Epithelial cell of proximal tubule (primary cell): ENCODE measurements at places on chromosomes 16 and 17. TPM values are rescaled to one million over a fixed set of nuclear protein-coding genes. Genes with fewer than 3 reads are reported as not detected.

The USH1G gene
- not detected in 2 replicates for total RNA-seq

The RAB11FIP4 gene
- total RNA-seq, result 9.1 and 15.1 TPM in 2 replicates

The TMEM106A gene
- total RNA-seq, result 3.2 and 3.3 TPM in 2 replicates

The CNGB1 gene
- total RNA-seq, result under 0.01 and 1.4 TPM in 2 replicates

The ARHGDIG gene
- 0.29 TPM in 1 of 2 replicates, not detected in the other for total RNA-seq

The NLRC5 gene
- total RNA-seq, result 3.8 and 4.5 TPM in 2 replicates

- DNase-seq, result no peak
These were observed 22.2 kb downstream of the SOCS1 start for GRCh38 chr16:11233727-11234376.

- peak; percentile 59 for DNase-seq
These were observed 143.3 kb downstream of the AATF start for GRCh38 chr17:37092071-37092470.

GRCh38 chr16:28098959-28099945, 35.7 kb upstream of the GSG1L start:
- DNase-seq, result no peak

- DNase-seq, result no peak
These were observed 37.2 kb upstream of the SLC38A10 start for GRCh38 chr17:81332118-81332834.

DNA sequence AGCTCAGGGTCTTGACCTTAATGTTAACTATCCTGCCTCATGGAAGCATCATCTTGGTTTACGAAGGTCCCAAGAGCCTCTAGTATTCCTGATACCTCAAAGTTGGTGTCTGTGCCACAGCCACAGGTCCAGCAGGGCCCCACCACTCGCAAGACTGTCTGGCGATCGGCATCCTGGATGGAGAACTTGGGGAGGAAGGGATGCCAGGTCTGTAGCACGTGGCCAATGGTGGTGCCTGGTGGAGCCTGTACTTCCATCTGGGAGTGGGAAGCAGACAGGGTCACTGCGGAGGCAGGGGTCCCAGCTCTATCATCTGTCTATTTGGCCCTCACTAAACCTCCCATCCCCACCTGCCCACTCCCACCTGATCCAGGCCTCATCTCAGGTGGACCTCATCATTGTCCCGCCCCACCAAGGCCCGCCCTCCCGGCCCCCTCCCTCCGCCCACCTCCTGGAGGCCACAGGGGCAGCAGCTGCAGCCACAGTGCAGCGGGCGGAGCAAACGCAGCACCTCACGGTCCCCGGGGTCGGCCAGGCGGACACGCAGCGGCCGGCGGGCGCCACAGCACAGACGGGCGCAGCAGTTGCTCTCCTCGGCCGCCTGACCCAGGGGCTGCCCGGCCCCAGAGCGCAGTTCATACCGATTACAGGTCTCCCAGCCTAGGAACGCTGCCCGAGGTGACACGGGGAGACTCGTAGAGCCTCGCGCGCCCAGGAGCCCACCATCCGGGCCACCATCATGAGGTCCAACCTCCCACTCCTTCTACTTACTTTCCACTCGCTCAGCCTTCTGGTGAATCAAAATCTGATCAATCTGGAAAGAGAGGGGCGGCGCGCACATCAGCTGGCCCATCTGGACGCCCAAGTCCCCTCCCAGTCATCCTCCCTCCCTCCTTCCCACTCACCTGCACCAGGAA, 1.4 kb downstream of the PLSCR3 start:
- DNase-seq, result no peak

DNA sequence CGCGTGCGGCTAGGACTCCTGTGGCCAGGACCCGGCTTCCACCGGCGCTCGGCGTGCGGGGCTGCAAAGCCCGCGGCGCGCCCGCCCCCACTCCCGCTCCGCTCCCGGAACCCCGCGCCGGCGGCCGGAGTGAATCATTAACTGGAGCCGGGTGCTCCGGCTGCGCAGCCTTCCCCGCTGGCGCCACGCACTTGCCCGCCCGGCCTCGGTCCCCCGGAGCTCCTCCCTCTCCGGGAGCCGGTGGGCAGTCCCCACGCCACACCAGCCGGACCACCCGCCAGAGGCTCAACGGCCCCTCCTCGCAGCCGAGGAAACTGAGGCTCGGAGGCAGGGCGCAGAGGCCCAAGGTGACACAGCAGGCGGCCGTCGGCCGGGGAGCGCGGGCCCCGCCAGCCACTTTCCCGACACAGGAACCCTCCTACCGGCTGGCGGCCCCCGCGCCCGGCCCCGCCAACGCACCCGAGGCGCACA, 580 bp downstream of the BCAR1 start:
- no peak for DNase-seq

GRCh38 chr17:55567240-55568214, 56.3 kb upstream of the SMIM36 start:
- no peak for DNase-seq

GRCh38 chr17:46851029-46851741, at the start of gene WNT9B:
WNT9B (plus strand) TSS chr17:46851583; CDS start chr17:46851639, 56 bp downstream.
- DNase-seq, result no peak
